ENCODE measurements at places on chromosomes 12 and 14.

- ATAC-seq, result no peak
Measured at GRCh38 chr14:96130854-96131253, 73.8 kb upstream of the BDKRB2 start.

GRCh38 chr14:91257328-91258010 is 13.0 kb upstream of the GPR68 start:
- peak; percentile 58 for ATAC-seq

- ATAC-seq, result no peak
Measured at GRCh38 chr12:6722863-6723262, 983 bp upstream of the COPS7A start.

DNA sequence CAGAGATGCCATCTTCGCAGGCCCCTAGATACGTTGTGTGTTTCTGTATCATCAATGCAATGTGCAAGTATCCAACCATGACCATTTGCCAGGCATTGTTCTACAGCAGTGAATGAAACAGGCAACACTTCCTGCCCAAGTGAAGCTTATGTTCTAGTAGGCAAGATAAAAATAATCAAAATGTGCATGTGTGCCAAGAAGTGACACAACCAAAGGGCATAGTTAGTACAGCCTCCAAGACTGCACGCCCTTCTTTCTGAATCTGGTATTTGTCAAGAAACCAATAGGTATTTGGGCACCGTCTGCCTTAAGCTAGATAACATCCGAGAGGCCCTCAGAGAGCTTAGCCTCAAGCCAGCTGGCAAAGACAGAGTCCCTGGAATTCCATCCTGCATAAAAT is 152.0 kb downstream of the TMEM132C start:
- no peak for ATAC-seq

DNA sequence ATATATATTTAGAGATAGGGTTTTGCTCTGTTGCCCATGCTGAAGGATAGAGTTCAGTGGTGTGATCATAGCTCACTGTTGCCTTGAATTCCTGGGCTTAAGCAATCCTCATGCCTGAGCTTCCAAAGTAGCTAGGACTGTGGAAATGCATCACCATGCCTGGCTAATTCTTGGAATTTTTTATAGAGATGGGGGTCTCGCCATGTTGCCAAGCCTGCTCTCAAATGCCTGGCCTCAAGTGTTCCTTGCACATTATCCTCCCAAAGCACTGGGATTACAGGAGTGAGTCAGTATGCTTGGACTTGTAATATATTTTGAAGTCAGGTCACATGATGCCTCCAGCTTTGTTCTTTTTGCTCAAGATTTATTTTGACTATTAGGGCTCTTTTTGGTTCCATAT is 178.0 kb downstream of the RPAP3 start:
- no peak for ATAC-seq

DNA sequence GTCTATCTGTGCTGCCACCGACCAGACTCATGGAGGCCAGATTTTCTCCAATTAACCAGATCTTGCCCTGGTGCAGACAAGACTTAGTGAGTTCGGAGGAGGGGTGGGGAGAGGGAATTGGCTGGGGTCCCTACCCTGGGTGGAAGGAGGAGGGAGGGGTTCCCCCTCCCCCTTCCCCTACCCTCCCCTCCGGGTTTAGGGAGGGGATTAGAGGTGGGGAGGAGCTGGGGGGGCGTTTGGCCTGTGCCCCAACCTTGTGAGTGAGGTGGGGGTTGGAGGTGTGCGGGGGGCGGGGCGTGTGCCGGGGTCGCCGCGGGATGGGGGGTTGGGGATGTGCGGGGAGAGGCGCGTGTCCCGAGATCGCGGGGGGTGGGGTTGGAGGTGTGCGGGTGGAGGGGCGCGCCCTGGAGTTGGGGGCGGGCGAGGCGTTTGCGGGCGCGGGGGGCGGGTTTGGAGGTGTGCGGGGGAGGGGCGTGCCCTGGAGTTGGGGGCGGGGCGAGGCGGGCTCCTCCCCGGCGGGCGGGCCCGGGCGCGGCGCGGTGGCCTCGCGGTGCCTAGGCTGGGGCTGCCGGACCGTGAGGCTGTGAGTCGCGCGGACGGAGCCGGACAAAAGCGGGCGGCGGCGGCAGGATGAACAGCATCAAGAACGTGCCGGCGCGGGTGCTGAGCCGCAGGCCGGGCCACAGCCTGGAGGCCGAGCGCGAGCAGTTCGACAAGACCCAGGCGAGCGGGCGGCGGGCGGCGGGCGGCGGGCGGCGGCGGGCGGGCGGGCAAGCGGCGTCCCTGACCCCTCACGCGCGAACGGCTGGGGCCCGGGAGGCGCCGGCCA is at the start of gene HIP1R:
Gene HIP1R, plus strand, starts transcription at position 537 of the 829 bp plus-strand sequence. Its CDS starts 94 bp downstream, at position 631.
- peak; percentile 77 for ATAC-seq

- ATAC-seq, result no peak
Measured at GRCh38 chr14:75961662-75962061, 20.1 kb downstream of the TGFB3 start.

- ATAC-seq, result no peak
Measured at GRCh38 chr14:52755607-52756316, 25.8 kb downstream of the STYX start.

DNA sequence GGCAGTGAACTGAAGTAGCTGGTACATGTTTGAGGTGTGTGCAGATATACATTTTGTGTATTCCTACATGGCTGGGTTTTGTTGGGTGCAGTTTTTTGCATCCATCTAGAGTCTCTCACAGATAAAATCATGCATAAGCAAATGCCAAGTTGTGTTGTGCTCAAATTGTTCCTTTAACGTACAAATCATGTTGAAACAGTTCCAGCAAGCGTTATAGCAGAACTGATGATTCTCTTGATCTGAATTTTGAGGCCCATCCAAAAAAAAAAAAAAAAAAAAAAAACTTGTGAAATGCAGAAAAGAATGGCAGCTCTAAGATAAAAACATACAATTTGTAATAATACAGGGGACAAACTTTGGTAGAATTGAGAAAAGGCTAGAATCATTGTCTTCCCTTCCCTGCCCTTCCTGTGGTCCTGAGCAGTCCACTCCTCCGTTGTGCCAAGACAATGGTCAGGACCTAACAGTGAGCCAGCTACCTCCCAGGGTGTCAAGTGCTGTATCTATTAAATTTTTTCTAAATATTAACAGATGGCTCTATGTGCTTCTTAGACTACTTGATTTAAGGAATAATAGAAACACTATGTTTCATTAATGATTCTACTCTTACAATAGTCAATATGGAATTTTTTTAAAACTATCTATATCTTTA is 122.1 kb downstream of the PLEKHA5 start:
- no peak for ATAC-seq

DNA sequence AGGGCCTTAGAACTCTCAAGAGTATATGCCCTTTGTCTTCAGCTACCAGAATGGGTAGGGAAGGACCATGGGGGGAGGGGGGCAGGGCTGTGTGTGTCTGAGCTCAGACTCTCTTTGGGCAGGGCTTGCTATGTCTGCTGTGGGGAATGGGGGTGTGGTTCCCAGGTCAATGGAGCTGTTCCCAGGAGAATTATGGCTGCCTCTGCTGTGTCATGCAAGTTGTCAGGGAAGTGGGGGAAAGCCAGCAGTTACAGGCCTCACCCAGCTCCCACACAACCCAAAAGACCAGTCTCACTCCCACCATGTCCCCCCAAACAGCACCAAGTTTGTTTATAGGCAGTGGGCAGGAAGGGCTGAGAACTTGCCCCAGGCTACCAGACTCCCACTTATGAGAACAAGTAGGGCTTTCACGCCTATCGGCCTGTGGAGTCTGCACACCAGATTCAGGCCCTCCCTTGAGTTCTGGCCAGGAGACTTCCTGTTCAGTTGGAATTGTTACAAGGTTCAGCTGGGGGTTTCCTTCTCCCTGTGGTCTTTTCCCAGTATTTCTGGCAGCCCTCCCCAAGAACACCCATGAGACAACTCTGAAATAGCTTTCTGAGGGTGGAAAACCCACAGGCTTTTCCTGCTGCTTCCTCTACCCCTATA is 6.1 kb upstream of the SERPINA11 start:
- ATAC-seq, result no peak

DNA sequence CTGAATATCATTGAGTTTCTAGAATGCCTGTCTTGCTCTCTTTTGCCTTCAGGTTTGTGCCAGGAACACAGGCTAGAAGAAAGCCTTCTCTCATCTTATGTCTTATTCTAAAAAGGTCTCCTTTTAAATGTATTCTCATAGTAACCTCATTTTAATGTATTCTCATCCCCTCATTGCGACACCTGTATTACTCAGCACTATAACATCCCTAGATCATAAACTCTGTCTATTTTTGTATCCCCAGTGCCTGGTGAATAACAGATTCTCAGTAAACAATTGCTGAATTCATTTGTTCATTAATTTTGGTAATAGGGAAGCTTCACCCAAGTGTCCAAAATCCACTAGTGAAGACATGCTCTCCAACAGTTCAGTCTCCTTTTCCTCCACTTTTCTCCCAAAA is 8.8 kb upstream of the LRRK2 start:
- no peak for ATAC-seq

DNA sequence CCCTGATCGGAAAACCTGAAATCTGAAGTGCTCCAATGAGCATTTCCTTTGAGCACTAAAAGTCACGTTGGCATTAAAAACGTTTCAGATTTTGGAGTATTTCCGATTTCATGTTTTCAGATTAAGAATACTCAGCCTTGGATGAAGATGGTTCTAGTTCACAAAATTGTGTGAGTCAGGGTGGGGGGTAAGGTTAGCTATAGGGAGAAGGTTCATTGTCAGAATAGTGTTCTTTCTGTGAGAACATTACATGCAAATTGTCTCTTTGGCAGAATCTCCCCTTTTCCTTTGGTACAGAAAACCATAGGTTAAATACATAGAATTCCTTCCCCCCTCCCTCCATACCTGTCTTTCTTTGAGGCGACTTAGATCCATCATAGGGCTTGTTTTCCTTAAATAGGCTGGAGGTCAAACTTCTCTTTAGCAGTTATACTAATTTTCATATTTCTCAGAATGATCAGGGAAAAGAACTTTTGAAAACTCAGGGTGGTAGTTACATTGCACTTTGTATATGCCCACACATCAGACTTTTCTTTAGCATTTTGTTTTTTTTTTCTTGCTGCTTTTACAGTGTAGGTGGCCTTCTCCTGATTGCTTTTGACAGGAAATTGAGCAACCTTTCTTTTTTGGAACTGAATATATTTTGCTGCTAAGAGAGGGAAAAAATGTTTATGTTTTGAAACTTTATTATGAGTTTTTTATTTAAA is 503.5 kb downstream of the PCNX1 start:
- ATAC-seq, result peak; percentile 79
